IMR-90 (cell line): ENCODE measurements at places on chromosomes 3 and 15. TPM values are rescaled to one million over a fixed set of nuclear protein-coding genes. Genes with fewer than 3 reads are reported as not detected.

- no peaks in the 10 kb centered on the region for H3K36me3 ChIP-seq
- peak overlapping the region; percentile 15; the same call in 1 of the 2 replicates for H3K27ac ChIP-seq
- H3K4me1 ChIP-seq: peaks cover 19% of the 10 kb centered on the region
- DNase-seq: peak; percentile 94
Observed at GRCh38 chr3:177835008-177835407, 637.7 kb upstream of the TBL1XR1 start.

- no peak overlapping the region for H3K4me3 ChIP-seq
- H3K27me3 ChIP-seq: no peaks in the 10 kb centered on the region
- no peaks in the 10 kb centered on the region for H3K4me1 ChIP-seq
- no peak overlapping the region for H3K27ac ChIP-seq
Observed at GRCh38 chr3:77780278-77780996, 740.5 kb downstream of the ROBO2 start.

The CADPS gene
- not detected in 2 replicates for polyA plus RNA-seq

The KCNMB2 gene
- not detected in 2 replicates for polyA plus RNA-seq

The MNS1 gene
- polyA plus RNA-seq: 0.62 and 0.84 TPM in 2 replicates

DNA sequence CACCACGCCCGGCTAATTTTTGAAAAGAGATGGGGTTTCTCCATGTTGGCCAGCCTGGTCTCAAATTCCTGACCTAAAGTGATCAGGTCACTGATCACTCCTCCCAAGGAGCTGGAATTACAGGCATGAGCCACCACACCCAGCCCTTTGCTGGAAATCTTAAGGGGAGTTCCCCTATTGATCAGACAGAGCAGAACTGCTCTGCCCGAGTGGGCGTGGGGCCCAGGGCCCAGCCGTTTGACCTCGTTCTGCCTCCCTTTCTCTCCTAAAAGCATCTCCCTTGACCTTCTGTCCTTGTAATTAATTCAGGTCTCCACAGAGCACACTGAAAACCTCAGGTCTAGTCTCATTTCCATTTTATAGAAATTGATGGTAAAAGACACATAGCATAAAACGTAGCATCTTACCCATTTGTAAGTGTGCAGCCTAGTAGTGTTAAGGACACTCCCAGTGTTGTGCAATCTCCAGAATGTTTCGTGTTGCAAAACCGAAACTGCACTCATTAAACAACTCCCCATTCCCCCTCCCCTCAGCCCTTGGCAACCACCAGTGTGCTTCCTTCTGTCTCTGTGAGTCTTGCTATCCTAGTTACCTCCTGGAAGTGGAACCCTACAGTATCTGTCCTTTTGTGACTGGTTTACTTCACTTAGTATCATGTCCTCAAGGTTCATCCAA, 89.3 kb downstream of the SLCO3A1 start:
- H3K36me3 ChIP-seq: no peaks in the 10 kb centered on the region
- DNase-seq: peak; percentile 89
- peaks cover 5% of the 10 kb centered on the region; the same call in 1 of the 2 replicates for H3K4me1 ChIP-seq
